ENCODE measurements at places on chromosomes 5 and 9.

GRCh38 chr5:17064241-17064640 lies 128.2 kb upstream of the MYO10 start:
- DNase-seq = no peak

DNA sequence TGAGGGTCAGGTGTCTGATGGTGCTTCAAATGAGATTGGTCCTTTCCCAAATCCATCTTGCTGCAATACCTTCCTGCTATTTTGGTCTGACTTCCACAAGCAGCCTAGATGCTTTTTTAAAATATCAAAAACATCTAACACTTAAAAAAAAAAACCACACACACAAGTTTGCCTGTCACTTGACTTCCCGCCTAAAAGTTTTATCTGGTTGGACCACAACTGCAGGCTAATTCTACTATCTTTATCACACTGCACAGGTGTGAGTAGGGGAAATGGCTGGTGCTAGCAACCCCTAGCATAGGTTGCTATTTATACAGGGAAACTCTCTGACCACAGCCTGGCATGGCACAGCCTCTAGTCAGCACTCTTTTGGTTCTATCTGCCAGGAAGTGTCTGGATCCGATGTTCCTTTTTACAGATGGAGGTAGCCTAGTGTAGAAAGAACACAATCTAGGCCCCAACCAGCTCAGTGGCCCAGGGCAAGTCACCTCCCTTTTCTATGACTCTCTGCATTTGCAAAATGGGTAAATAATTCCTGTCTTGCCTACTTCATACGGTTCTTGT lies at the start of gene HEMGN:
Gene HEMGN (minus strand): TSS at position 92 of the 564 bp plus-strand sequence. CDS start 36 bp downstream, at position 56.
- peak; percentile 14 for DNase-seq

GRCh38 chr5:66796305-66797292 lies 200.4 kb downstream of the MAST4 start:
- no peak for DNase-seq

GRCh38 chr5:109126481-109126880 lies 283.3 kb downstream of the PJA2 start:
- DNase-seq = no peak

DNA sequence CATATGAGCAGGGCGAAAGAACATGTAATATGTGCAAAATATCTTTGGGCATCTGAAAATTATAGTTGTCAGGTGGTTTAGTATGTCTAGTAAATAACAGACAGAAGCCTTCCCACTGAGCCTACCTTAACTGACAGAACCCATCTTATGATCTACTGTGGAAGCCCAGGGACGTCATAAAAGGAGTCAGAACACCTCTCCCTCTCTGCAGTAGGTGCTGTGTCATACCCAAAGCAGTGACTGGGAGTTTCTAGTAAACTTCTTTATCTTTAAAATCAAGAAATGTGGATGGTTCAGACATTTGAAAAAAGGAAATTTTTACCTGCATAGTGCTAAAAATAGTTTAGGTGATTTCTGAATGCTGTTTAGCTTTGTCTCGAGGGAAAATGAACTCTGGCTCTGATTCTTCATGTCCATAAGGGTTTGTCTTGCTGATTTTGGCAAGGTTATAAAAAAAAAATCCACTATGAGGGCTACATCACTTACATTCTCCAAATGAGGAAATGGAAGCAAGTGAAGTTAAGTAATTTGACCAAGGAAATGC lies 104.0 kb downstream of the NUDT12 start:
- DNase-seq = no peak

GRCh38 chr5:82183828-82184227 lies 94.3 kb downstream of the RPS23 start:
- DNase-seq = no peak

DNA sequence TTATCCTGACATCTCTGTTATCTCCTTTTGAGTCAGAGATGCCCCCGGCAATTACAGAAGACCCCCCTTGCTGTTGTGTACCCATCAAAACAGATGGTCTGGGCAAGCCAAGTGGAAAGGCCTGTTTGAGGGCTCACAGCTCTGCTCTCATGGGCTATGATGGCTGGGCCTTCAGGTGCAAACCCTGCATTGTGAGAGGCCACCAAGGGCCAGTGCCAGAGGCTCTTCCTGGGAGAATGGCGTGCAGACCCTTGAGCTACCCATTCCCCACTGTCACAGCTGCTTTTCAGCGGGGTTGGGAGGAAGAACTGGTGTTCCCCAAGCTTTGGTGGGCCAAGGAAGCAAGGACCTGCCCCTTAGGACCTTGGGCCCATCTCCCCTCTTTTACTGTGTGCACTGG lies 174.7 kb upstream of the PPP1R26 start:
- DNase-seq = no peak

GRCh38 chr9:29974197-29974596 lies 2400.9 kb upstream of the C9orf72 start:
- DNase-seq = no peak

DNA sequence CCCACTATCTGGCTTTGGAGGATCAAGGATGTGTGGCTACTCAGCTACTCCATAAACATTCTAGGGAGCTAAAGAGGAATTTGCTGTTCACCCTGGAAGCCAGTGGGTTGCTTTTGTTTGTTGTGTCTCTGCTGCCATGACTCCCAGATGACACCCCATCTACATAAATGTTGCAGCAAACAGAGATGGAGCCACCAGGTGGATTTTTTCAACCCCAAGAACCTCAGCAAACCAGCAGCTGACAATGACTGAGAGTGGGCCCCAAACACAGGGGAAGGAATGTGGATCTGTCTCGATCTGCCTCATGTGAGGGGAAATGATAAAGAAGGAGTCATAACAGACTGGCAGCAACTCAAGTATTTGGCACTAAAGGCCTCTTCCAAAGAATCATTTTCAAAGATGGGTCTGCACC lies 132.7 kb upstream of the TNC start:
- DNase-seq = no peak

GRCh38 chr5:83718195-83718825 lies 2.3 kb downstream of the HAPLN1 start:
- DNase-seq = no peak

DNA sequence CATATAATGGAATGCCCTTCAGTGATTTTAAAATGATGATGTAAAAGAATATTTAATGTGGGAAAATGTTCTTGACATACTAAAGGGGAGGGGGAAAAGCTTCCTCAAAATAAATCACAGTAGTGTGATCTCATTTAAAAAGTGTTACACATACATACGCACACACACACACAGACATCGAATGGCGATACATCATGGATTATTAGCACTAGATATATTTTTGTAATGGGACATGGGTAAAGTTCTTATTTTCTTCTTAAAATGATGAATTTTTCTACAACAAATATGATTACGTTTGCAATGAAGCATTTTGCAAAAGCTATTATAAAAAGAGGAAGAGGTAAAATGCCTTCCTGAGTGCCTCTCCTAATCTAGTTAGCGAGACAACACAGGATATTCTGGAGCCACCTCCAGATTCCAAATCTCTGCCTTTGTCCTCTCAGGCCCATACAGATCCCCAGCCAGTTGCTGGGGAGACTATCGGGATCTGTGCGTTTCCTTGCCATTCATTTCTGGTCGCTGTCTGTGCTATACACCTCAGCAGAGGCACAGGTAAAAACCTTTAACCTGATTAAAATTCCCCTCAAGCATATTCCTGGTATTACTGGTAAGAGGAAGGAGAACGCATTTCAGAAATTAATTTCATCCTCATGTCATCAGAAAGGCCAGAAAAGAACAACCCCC lies 69.6 kb downstream of the SLC28A3 start:
- no peak for DNase-seq

- DNase-seq = no peak
Measured at GRCh38 chr5:122367456-122367855, 55.4 kb downstream of the SNCAIP start.

All from stimulated activated CD8-positive, alpha-beta memory T cell treated with anti-CD3 and anti-CD28 coated beads, Interleukin-15, amount 100 ng/mL, for 4 hours (primary cell).